ENCODE measurements at places on chromosomes 5 and 9.

GRCh38 chr5:80894083-80894482 is 66.1 kb upstream of the RASGRF2 start:
- DNase-seq = no peak

- peak; percentile 14 for DNase-seq
Observed at GRCh38 chr5:113678924-113679575, 165.6 kb downstream of the YTHDC2 start.

DNA sequence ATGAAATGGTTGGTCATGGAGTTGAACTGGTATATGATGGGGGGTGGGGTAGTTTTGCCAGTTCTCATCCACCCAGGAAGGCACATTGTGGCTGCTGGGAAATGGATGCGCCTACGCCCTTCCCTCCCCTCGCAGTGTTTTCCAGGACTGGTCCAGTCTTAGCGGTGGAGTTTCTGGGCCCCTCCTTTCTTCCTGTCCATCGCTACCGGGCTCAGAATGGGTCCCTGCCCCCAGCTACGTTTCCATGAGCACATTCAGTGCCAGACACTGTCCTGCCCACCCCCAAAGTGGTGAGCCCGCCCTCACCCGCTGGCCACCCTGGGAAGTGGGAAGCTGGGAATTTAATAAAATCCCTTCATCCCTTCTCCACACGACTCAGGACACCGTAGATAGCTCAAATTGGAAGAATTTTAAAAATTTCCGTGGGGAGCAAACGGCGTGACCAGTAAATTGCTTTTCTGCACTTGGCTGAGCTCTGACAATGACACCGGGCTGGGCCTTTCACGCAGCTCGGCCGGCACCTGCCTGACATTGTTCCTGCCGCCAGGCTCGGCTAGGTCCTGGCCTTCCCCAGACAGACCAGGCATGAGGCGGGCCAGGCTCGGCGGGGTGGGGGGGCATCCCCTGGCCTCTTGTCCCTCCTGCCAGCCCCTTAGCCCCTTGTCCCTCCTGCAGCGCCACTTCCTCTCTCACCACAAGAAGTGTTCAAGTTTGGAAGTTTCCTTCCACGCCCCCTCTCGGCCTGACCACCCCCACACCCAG is 3.6 kb downstream of the FGF18 start:
- DNase-seq = no peak

DNA sequence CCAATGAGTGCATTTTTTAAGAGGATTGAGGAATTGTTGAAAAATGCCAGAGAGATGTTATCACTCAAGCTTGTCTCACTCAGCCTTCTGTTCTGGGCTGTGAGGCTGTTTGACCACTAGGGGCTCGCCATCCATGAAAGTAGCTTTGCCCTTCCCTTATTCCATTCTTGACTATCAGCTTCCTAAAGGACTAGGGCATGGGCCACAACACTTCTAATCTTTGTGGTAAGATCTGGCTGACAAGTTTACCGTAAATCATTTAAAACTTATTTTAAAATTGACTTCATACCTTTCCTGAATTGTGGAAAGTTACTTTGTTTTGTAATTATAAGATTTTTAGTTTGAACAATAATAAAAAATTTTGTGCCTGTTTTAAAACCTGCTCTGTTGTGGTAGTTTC is 49.5 kb downstream of the TJP2 start:
- DNase-seq = no peak

- peak; percentile 63 for DNase-seq
Observed at GRCh38 chr5:95620030-95620869, at the start of gene GPR150. GPR150 (plus strand) TSS chr5:95620087; CDS start chr5:95620276, 189 bp downstream.

DNA sequence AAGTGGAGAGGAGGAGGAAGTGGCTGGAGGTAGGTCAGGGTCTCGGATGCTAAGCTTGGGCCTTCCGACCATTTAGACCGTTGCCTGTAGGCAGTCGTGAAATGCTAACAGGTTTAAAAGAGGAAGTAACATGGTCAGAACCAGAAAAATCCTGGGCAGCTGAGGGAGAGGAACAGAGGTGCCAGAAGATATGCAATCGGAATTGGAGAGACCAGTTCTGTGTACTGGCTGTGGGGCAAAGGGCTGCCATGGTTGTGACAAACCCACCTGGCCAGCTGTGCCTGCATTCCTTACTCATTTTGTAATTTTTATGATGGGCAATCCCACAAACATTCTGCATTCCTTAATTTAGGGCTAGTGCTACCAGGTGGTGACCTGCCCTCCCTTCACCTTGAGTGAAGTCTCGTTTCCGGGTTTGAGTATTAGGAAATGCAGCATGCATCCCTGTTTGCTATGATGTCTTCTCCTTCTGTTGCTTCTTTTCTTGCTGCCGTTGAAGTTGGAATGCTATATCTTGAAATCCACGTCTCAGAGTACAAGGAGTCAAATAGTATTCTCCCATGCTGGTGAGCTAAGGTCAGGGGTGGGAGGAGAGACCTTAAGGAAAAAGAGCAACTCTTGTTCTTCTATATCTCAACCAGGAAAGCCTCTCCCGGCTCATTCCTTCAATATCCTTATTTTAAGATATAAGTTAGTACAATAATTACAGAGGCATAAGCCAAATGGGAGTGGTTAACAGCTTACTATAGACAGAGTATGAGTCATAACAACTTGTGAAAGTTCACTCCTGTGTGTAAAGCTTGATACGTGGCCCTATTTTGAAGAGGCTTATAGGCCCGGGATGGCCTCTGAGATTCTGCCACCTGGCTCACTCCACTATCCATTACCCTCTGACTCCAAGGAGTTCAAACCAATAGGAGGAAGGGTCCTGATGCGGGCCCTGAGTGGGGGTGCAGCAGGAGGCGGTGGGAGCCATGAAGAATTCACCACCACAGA is 37.0 kb downstream of the B4GALT1 start:
- DNase-seq = peak; percentile 39

GRCh38 chr5:112329419-112330090 is 89.5 kb downstream of the EPB41L4A start:
- no peak for DNase-seq

GRCh38 chr5:122154491-122154890 is 25.1 kb downstream of the ZNF474 start:
- no peak for DNase-seq

DNA sequence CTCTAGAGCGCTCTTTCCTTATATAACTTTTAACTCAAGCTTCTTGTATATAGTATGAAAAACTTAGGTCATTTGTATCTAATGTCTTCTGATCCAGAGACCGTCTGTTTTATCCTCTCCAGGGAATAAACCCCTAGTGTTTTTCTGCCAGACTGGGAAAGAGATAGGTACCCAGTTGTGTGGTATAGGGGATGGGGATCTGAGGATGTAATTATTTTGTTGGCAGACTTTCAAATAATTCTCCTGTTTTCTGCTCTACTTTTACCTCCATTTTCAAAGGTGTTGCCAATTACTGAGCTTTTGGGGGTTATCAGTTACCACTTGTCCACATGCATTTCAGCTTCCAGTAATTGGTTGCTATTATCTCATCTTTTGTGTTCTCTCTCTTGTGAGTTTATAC is 17.9 kb downstream of the CCDC171 start:
- no peak for DNase-seq

- DNase-seq = no peak
Observed at GRCh38 chr5:41817625-41818301, 52.5 kb downstream of the OXCT1 start.

DNA sequence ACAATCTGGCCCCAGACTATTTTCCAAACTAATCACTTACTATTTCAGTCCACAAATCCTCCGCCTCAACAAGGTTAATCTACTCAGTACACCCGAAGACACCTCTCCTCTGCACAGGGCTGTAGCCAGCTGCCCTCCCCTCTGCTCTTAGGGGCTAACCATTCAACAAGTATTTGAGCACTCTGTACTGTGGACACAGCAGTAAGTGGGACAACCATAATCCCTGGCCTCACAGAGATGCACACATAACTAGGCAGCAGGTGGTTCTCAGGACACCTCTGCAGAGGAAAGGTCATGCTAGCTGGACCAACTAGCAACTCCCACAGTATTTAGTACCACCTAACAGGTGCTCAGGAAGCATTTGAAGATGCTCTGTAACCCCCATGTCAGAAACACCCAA is 5.5 kb downstream of the CAMSAP1 start:
- DNase-seq = no peak

GRCh38 chr9:35294066-35294465 is 132.3 kb downstream of the UNC13B start:
- no peak for DNase-seq

DNA sequence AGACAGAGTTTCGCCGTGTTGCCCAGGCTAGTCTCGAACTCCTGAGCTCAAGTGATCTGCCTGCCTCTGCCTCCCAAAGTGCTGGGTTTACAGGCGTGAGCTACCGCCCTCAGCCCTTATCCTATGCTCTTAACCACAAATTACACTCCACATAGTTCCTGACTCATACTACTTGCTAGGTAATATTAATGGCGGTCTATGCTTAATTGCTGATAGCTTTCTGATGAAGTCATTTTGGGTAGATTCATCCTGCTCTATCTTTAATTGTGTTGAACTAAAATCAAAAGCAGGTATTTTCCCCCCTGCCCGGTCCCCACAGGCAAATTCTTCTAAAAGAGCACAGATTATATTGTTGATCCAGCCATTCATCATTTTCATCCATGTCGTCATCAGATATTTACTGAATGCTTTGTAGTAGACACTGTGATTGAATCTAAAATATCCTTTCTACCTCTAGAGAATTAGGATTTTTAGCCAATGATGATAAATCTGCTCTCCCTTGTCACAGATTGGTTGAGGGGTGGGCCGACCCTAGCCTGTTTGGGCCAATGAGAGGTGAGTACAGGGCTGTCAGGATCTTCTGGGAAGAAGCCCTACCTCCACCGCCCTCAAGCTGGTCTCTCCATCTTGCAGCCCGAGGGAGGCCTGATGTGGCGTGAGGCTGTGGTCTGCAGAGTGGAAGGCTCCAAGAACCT is 144.8 kb downstream of the NR3C1 start:
- DNase-seq = no peak

GRCh38 chr9:33921967-33922895 is 105.3 kb downstream of the UBE2R2 start:
- peak; percentile 16 for DNase-seq

DNA sequence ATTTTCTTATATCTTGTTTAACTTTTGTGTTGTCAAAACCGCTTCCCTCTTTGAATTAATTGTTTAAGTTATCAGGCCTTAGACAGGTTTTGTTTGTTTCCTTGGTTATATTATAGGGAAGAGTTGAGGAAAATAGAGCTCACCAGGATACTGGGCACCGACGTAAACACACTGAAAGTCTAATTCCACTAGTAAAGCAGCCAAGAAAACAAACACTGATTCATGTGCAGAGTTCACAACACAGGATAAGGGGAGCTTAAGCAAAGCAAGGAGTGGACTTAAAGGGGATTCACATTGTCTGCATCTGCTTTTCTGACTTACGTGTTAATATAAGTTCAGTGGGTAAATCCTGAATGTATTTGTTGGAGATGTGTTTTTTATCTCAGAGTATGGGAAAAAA is 139.0 kb upstream of the CDH6 start:
- no peak for DNase-seq

DNA sequence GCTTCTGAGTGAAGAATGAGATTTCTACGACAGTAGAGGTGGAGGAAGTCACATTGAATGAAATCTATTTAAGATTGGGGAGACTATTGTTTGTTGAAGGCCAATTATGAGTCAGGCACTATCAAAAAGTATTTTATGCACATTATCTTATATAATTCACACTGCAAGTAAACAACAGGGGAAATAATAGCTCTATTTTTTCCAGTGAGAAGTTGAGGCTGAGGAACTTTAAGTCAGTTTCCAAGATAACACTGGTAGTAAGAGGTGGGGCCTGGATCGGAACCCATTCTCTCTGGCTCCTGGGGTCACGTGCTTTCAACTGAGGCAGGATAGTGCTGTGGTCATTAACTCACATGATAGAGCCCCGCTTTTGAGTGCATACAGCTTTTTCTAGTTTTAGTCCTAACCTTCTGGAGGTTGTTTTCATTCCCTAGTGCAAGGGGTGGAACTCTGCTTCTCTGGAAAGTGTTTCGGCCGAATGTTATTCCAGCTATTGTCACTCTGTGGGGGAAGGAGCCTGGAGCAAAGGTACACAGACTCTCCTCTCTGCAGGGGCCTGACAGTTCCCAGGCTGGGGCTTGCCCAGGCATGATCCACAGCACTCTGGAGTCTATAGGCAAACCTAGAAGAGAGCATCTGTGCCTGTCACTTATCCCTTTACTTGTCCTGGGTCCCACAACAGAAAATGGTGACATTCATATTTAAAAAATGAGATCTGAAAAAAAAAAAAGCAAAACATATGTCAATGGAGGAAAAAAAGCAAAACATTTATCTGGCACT is 352.4 kb upstream of the ACTBL2 start:
- DNase-seq = no peak

GRCh38 chr9:124282442-124283227 is 24.9 kb downstream of the NEK6 start:
- DNase-seq = no peak

DNA sequence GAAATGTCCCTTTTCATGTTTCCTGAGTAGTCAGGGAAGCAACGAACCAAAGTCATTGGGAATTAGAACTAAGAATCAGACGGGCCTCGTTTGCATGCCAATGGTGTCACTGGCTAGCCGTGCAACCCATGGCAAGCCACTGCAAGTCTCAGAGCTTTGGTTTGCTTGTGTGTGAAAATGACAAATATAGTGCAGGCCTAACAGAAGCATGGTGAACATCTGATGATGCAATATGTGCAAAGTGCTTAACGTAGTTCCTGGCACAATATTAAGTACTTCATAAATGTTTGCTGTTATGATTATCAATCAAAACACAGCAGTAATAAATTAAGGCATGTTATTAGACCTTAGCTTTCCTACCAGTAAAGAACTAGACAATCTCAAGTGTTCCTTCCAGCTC is 118.0 kb upstream of the TRIM32 start:
- no peak for DNase-seq

GRCh38 chr5:6827526-6828219 is 114.4 kb downstream of the TENT4A start:
- peak; percentile 64 for DNase-seq

DNA sequence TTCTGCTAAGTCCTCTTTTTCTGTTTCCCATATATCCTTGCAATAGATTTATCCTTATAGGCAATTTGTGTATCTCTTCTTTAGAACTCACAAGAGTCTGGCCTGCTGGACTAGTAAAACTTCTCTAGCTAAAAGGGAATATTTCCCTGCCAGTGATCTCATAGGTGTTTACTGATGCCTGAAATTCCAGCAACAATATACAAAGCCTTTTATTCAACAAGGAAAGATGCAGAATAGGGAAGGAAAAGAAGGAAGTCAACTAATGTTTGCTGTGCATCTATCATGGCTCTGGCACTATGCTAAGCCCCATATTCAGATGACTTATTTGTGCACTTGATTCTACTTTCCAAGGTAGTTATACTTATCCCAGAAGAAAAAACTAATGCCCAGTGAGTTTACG is 160.0 kb upstream of the DMRTA1 start:
- DNase-seq = no peak

DNA sequence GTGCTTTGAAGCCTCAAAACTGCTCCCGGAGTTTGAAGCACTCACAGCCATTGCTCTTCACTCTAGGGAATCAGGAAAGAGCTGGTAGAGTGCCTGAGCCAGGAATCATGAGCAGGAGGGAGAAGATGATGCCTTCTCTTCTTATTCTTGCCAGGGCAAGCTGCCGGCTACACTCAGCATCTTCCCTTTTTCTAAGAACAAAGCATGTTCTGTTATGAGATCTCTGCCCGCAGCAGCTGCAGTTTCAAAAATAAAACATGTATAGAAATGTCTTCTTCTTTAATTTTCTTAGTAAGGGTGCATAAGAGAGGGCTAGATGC is 57.9 kb upstream of the RICTOR start:
- DNase-seq = no peak

GRCh38 chr9:138098116-138098907 is 220.7 kb downstream of the CACNA1B start:
- no peak for DNase-seq

- no peak for DNase-seq
Observed at GRCh38 chr5:55853041-55853670, 2.0 kb downstream of the IL31RA start.

GRCh38 chr9:131969469-131969989 is 110.1 kb downstream of the MED27 start:
- DNase-seq = no peak
